ENCODE measurements at places on chromosomes 11 and 22.

DNA sequence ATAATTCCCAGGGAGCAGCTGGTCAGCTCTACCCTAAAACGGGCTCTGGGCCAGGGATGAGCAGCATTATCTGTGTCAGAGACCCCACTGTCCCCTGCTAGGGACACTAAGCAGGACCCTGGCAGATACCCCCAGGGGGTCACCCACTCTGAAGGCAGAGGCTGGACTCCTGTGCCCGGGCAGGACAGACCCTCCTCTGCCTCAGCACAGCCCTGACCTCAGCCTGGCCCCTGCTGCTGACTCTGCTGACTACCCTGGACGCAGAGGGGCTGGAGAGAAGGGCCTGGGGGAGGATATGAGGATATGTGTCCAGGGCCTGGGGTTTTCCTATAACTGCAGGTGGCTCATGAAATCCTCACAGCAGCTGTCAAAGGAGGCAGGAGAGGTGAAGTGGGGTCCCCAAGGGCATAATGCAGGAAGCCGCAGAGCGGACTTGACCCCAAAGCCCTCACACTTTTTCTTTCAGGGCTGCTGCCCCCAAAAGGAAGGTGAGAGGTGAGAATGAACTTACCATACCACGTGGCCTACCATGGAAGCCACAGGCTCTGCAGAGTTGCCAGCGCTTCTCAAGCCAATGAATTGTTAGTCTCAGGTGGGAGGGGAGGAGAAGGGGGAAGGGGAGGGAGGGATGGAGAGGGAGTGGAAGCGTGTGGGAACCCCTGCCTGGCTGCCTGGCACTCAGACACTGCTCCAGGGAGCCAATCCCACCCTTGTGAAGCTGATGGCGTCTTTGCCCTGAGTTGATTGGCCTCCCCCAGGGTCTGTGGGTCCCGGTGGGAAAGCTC lies 76.7 kb upstream of the WNT11 start:
- no peak for DNase-seq

- DNase-seq, result peak; percentile 61
Measured at GRCh38 chr22:27880778-27881394, 38.2 kb downstream of the PITPNB start.

DNA sequence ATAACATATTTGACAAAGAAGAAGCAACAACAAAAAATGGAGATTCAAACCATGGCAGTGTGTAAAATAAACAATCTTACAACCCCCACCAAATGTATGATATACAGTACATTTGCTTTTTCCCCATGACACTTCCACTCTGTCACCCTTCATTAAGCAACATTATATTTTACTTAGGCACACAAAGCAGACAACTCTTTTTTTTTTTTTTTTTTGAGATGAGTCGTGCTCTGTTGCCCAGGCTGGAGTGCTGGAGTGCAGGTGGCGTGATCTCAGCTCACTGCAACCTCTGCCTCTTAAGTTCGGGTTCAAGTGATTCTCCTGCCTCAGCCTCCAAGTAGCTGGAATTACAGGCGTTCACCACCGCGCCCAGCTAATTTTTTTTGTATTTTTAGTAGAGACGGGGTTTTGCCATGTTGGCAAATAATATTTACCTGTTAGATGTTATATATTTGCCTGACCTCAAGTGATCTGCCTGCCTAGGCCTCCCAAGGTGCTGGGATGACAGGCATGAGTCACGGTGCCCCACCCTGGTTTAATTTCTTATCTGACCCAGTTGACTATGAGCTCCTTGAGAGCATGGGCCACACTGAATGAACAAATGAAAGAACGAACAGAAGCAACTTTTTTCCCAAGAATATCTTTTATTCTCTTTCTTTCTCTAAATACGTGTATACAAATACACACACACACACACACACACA lies 5.5 kb upstream of the PCF11 start:
- no peak for DNase-seq

- DNase-seq, result peak; percentile 11
Measured at GRCh38 chr22:48943567-48944432, 883.9 kb downstream of the BRD1 start.

GRCh38 chr11:111808063-111808588 lies 41.9 kb upstream of the PPP2R1B start:
- no peak for DNase-seq

GRCh38 chr22:18152519-18152918 lies 2.5 kb downstream of the USP18 start:
- no peak for DNase-seq

DNA sequence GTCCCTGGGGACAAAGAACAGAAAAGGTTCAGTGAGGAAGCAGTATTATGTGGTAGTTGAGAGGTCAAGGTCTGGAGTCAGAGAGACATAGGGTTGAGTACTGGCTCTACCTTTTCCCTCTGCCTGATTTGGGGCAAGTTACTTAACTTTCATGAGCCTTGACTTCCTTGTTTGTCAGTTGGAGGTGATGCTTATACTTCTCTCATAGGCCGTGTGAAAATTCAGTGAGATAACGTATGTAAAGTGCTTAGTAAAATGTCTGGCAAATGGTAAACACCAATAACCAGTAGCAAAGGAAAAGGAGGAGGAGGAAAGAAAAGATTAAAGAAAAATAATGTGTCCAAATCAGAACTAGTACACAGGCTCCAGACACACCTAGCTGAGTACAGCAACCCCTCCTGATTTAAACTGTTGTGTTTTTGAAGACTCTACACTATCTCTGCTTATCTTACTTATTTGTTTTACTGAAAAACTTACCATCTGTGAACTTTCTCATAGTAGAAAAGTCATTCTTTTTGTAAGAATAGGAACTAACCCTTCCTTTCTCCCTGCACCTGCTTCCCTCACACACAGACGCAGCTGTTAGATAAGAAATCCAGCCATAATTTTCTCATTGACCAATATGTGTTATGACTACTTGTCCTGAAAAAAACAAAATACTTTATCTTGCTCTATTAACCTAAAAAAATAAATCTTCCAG lies 126.9 kb downstream of the CD44 start:
- DNase-seq, result no peak

GRCh38 chr22:17818649-17819048 lies 44.4 kb upstream of the BID start:
- DNase-seq, result no peak

DNA sequence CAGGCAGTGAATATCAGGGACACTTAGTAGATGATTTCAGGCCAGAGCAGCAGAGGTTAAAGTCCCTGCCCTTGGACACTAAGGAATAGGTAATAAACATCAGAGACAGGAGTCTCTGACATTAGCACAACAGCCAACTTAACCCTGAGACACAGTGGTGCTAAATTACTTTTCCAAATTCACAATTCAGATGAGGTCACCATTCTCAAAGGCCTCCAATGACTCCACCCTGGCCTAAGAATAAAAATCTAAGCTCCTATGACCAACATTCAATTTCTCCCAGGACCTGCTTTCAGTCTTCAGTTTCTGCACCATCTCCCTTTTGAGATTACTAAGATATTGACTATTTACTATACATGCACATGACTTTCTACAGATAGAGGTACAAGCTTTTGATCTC lies 42.0 kb downstream of the BLID start:
- no peak for DNase-seq

GRCh38 chr11:70810681-70811080 lies 412.4 kb downstream of the CTTN start:
- DNase-seq, result no peak

GRCh38 chr22:43319661-43320486 lies 23.3 kb downstream of the SCUBE1 start:
- no peak for DNase-seq

GRCh38 chr11:131056036-131056435 lies 139.8 kb upstream of the SNX19 start:
- DNase-seq, result no peak

DNA sequence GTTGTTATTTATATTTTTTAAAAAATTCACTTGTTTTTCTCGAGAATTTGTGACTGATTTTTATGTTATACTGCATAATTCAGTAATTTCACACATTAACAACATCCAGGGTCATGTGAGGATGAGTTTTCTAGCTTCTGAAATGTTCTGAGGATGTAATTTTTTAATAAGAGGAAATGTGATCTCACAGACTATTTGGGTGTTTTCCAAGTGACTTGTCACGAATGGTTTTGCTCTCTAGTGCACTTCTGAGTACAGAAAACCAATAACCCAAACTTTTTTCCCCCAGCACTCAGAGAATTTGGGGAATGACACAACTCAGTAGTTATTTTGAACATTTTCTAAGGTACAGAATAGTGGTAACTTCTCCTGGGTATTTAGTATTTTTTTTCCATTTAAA lies 821.1 kb upstream of the ARHGAP42 start:
- no peak for DNase-seq

DNA sequence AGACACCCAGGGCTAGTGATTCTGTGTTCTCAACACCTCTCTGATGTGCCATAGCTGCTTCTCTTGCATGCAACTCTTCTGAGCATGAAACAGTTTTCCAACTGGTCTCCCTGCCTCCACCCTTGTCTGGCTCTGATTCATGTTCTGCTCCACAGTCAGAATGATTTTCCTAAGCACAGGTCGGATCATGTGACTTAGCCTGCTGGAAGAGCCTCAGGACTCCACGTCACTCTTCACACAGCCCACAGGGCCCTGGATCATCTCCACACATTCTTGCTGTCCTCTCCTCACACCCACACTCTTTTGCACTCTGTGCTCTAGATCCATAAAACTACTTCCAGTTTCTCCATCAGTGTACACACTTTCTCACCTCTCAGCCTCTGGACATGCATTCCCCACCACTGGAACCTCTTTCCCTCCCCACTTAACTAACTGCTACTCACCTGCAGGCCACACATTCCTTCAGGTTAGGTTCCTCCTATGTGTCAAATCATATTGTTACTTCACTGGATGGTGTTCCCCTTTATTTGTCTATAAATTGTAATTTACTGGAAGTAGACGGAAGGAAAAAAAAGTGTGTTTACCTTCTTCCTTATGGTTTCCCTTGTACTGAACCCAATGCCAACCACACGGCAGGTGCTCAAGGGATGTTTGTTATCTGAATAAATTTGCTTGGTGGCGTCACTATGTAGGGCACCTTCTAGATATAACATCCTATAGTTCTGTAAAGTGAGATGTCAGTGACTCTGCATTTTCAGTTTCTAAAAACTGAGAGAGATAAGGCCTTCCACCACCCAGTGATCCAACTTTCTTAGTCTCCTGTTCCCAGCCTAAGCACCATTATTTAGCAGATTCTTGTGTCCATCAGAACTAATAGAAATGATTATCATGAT lies 133.7 kb downstream of the ETS1 start:
- DNase-seq, result no peak

GRCh38 chr11:128302425-128303186 lies 284.8 kb downstream of the ETS1 start:
- no peak for DNase-seq

- DNase-seq, result no peak
Measured at GRCh38 chr11:59225017-59225416, 12.3 kb upstream of the MPEG1 start.

GRCh38 chr11:124202951-124203350 lies 19.8 kb downstream of the OR10D3 start:
- DNase-seq, result no peak

DNA sequence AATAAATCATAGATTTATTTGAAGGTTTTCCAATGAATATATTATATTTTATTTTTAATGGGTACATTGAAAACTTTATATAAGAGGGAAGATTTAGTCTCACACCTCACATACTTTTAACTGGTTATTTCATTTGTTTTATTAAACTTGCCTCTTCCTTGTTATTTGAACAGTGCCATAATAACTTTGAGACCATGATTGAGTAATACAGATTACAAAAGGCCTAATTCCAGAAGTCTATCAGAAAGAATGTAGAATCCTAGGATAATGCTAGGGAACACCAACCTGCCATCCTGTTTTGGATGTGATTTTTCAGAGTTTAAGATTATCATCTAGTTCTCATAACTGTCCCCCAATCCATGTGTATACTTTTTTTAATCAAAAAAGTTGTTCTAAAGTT lies 102.7 kb upstream of the BIRC3 start:
- no peak for DNase-seq

DNA sequence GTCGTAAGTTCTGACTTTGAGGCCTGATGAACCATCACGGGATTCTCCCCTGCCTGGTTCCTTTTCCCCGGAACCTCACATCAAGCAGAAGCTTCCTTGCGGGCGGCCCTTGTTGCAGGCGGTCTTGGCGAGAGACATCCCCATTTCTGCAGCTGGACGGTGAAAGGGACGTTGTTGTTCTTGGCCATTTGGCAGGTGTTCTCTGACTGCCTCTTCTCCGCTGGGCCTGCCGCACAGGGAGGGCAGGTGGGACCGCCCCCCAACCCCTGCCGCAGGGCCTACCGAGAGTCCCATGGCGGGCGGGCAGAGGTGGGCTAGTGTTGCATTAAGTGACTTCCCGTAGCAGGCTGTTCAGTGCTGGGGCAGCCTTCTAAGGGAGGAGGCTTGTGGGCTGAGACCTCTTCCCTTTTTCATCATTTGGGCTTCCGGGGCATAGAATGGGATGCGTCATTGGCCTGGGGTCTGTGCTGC lies 26.9 kb upstream of the GRAMD4 start:
- no peak for DNase-seq

DNA sequence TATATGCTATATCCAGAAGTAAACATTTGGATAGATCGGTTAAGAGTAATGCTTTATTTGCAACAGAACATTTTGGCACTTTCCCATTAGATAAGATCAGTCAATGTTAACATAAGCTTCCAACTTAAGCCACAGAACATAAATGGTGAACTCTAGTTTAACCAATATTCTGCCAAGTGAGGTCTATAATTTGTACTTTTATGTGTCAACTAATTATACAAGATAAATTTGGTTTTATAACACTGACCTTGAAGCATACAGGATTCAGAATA lies 23.5 kb upstream of the BLID start:
- no peak for DNase-seq

- DNase-seq, result peak; percentile 26
Measured at GRCh38 chr11:72483412-72484186, 49.3 kb upstream of the CLPB start.

DNA sequence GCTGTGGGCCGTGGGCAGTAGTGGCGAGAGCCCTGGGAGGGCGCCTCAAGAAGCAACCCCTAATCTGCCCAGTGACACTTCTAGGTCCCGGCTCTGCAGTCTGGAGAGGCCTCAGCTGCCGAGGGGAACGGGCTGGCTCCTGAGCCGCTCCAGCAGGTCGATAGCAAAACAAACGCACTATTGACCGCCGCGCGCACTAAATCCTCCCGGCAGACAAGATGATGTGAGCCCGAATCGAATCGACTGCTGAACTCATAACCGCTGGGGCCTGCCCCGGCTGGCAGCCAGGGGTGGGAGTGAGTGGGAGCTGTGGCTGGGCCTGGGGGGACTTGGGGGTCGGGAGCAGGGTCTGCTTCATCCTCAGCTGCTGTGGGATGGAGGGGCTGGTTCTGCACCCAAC lies 36.1 kb downstream of the FLRT1 start:
- DNase-seq, result no peak

GRCh38 chr11:133577403-133577802 lies 45.1 kb upstream of the OPCML start:
- DNase-seq, result no peak

GRCh38 chr11:61760946-61761345 lies 8.5 kb downstream of the MYRF start:
- DNase-seq, result no peak
